ENCODE measurements at places on chromosomes 11 and 22.
A peak's percentile ranks its signal among the peaks of the same experiment; 100 is the strongest.

GRCh38 chr11:130513132-130513531 is 64.7 kb downstream of the ADAMTS15 start:
- no peak for DNase-seq

- DNase-seq = no peak
Observed at GRCh38 chr11:45922425-45923082, at the start of gene LARGE2. Gene LARGE2 (plus strand): TSS chr11:45922656. CDS start chr11:45922883, 227 bp downstream.

DNA sequence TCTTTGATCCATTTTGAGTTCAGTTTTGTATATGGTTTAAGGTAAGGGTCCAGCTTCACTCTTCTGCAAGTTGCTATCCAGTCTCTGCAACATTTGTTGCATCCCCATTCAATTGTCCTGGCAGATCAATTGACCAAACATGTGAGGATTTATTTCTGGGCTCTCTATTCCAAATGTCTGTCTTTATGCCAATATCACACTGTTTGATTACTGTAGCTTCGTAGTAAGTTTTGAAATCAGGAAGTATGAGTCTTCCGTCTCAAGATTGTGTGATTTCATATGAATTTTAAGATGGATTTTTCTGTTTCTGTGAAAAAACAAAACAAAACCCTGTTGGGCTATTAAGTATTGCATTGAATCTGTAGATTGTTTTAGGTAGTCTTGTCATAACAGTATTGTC is 17.0 kb downstream of the APLP2 start:
- DNase-seq = no peak

DNA sequence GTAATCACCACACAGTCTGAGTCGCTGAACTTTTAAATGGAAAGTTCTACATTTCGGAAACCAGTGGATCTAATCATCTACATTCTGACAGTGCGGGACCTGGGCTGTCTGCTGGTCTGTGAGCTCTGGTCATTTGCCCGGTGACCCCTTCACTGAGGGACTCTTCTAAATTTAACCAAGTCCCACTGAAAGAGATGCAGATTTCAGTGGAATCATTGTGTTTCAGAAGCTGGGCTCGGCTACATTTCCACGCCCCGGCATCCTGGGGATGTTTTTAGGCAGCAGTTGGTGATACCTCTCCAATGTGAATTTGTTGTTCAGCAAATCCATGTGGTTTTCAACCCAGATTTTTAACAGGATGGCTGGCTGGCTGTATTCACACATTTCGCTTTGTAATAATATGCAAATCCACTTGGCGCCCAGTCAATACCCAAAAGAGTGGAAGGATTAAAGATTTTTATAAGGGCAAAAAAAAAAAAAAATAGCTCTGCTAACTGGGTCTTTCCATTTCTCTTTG is 145.5 kb upstream of the RASSF10 start:
- no peak for DNase-seq

DNA sequence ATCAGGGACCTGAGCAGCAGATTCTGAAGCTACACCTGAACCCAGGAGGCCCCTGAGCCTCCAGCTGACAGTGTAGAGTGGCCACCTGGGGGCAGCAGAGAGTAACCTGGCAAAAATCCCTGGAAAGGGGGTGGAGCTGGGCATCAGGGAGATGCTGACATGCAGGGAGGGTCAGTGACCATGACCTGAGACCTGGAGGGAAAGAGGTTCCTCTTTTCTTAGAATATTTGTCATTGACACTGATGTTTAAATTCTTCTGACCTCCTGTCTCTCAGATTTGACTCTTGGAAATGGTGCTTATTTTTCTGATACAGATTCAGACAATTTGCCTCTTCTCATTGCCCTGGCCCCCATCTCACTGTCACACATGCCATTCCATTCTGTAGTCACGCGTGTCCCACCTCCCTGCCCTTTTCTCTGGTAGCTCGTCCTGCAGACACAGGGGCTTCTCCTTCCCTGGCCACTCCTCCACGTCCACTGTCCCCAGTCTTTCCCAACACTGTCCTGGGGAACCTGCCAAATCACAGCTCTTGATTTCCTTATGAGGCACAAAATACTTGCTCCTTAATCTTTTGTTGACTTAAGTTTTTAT is 117.2 kb upstream of the IGLL5 start:
- DNase-seq = peak; percentile 12

GRCh38 chr11:35583843-35584242 is 34.4 kb upstream of the FJX1 start:
- no peak for DNase-seq

- DNase-seq = no peak
Observed at GRCh38 chr11:95296621-95297025, 65.6 kb upstream of the SESN3 start.

DNA sequence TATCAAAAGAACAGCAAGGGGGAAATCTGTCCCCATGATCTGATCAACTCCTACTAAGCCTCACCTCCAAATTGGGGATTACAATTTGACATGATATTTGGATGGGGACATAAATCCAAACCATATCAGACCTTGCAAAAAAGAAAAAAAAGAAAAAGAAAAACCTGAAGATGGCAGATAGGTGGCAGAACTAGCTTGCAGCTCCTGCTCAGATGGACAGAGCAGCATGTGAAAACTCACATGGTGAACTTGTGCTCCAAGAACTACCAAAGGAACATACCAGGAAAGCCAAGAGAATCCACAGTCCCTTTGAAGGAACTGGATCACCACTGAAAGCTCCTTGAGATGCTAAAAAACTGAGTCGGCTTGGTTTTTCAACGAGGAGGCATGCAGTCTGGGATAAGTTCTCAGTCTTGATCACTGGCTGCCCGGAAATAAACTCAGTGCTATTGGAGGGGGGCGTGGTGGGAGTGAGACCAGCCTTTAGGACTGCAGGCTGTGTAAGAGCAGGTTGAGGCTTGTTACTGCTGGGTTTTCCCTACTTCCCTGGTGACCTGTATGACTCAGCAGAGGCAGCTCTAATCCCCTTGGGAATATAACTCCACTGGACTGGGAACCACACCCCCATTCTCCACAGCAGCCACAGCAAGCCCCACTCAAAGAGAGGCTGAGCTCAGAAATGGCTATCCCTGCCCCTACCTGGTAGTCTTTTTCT is 358.3 kb upstream of the ARHGAP42 start:
- DNase-seq = no peak

DNA sequence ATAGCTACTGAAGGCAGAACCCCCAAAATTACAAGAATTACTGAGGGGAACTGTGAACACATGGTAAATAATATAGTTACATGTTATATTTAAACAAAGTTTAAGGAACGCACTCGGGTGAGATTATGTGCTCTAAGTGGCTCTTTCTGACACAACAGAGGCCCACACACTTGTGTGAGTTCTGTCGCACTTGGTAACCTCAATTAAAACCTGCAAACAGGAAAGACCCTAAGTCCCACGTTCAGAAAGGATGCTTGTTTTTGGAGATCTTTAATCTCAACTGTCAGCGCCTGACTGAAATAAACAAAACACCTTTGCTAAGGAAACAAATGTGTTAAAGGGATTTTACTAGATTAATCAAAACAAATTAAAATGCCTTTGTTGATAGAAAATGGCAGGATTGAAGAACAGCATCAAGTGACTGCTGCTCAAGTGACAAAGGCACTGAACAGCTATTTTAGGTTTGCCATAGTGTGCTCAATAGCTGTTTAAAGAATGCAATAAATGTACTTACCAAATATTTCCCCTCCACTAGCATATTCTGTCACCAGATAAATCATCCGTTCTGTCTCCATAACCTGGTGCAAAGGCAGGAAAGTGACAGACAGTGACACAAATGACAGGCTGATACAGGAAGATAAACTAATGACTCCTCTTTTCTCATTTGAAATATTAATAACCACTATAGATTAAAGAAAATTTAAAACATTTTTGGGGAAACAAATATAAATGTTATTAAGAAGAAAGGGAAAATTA is 116.3 kb upstream of the APOA1 start:
- DNase-seq = no peak

DNA sequence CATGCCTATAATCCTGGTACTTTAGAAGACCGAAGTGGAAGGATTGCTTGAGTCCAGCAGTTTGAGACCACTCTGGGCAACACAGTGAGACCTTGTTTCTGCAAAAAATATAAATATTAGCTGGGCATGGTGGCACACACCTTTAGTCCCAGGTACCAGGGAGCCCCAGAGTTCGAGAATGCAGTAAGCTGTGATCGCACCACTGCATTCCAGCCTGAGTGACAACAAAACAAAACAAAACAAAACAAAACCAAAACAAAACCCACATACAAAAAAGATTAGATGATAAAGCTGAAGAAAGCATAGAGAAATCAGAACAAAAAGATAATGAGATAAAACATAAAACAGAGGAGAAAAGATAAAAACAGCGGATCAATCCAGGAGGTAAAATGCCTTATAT is 62.1 kb downstream of the TCF20 start:
- DNase-seq = no peak
